ENCODE measurements at places on chromosomes 11 and 22. TPM values are rescaled to one million over a fixed set of nuclear protein-coding genes. Genes with fewer than 3 reads are reported as not detected.

The ZP1 gene
- total RNA-seq: not detected

The ABCG4 gene
- 0.52 TPM for total RNA-seq

The CARD16 gene
- 14.0 TPM for total RNA-seq

The DEPDC7 gene
- total RNA-seq: 5.6 TPM

The CABP4 gene
- total RNA-seq: 0.24 TPM

The UBQLN3 gene
- not detected for total RNA-seq

The POTEH gene
- total RNA-seq: not detected

The FJX1 gene
- 5.6 TPM for total RNA-seq

The RPL27A gene
- total RNA-seq: 1,154 TPM

The MTFP1 gene
- total RNA-seq: 14.1 TPM

The CASP12 gene
- not detected for total RNA-seq
